SK-N-DZ (cell line): ENCODE measurements at places on chromosomes 12 and 14.

- no peak for DNase-seq
Observed at GRCh38 chr12:58576081-58576480, 344.2 kb downstream of the LRIG3 start.

GRCh38 chr12:98955284-98955683 is 310.2 kb downstream of the APAF1 start:
- peak; percentile 60 for DNase-seq

GRCh38 chr14:88075269-88075981 is 70.5 kb downstream of the GPR65 start:
- DNase-seq: no peak

DNA sequence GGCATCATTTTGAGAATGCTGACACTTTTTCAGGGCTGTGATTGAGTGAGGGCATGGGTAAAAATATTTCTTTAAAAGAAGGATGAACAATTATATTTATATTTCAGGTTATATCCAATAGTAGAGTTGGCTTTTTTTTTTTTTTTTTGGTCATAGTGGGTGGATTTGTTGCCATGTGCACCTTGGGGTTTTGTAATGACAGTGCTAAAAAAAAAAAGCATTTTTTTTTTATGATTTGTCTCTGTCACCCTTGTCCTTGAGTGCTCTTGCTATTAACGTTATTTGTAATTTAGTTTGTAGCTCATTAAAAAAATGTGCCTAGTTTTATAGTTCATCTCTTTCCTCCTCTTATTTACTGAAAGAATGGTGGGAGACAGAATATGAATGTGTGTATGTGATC is 1.4 kb upstream of the RAB5B start:
- DNase-seq: no peak

DNA sequence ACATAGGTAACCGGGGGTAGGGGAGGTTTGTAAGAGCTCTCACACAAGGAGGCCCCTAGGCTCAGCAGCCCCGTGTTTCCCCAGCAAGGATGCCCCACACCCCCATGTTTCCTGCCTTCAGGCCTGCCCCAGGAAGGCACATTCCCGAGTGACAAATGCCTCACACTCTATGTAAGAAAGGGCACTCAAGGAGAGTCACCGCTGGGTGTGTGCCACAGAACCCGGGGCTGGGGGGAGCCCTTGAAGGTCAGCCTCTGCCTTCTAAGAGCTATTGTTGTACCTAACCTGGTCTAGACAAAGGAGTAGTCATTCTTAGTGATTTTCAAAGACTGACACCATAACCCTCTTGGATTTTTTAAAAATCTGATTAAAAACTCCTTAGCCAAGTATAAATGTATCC is 333.6 kb downstream of the DPF3 start:
- no peak for DNase-seq

GRCh38 chr14:103058164-103059055 is 1.1 kb upstream of the CDC42BPB start:
- no peak for DNase-seq

DNA sequence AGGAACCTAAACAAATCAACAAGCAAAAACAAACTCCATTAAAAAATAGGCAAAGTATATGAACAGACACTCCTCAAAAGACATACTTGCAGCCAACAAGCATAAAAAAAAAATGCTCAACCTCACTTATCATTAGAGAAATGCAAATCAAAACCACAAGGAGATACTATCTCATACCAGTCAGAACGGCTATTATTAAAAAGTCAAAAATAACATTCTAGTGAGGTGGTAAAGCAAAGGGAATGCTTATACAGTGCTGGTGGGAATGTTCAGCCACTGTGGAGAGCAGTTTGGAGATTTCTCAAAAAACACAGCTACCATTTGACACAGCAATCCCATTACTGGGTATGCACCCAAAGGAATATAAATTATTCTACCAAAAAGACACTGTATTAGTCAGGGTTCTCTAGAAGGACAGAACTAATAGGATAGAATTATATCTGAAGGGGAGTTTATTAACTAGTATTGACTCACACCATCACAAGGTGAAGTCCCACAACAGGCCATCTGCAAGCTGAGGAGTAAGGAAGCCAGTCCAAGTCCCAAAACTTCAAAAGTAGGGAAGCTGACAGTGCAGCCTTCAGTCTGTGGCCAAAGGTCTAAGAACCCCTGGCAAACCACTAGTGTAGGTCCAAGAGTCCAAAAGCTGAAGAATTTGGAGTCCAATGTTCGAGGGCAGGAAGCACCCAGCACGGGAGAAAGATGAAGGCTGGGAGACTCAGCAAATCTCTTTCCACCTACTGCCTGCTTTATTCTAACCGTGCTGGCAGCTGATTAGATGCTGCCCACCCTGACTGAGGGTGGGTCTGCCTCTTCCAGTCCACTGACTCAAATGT is 101.6 kb upstream of the KRAS start:
- no peak for DNase-seq
